Stimulated activated naive CD4-positive, alpha-beta T cell (primary cell): ENCODE measurements at places on chromosomes 7 and 10.

- DNase-seq = no peak
Measured at GRCh38 chr10:65413001-65413400, 1512.8 kb upstream of the LRRTM3 start.

- no peak for DNase-seq
Measured at GRCh38 chr10:33233221-33233620, 101.2 kb downstream of the NRP1 start.

DNA sequence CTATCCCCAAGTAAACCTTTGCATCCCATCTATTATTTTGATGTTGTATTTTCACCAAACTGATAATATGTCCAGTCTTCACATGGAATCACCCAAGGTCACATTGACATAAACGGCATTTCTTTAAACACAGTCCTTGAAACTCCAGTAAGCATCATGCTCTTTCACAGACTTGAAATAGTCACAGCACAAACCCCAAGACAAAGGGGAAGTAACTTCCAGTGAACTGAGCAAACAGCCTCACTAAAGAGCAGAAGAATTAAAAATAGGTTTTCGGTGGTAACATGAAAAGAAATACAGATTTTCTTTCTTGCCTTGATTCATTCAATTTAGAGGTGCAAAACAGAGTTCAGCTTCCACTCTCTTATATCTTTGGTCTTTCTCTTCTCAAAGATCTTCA is 253.7 kb downstream of the SFMBT2 start:
- no peak for DNase-seq

- no peak for DNase-seq
Measured at GRCh38 chr10:98292971-98293370, 25.0 kb upstream of the LOXL4 start.

- DNase-seq = no peak
Measured at GRCh38 chr7:142859829-142860228, 5.0 kb downstream of the EPHB6 start.

- DNase-seq = no peak
Measured at GRCh38 chr10:33802566-33802965, 468.1 kb upstream of the NRP1 start.

DNA sequence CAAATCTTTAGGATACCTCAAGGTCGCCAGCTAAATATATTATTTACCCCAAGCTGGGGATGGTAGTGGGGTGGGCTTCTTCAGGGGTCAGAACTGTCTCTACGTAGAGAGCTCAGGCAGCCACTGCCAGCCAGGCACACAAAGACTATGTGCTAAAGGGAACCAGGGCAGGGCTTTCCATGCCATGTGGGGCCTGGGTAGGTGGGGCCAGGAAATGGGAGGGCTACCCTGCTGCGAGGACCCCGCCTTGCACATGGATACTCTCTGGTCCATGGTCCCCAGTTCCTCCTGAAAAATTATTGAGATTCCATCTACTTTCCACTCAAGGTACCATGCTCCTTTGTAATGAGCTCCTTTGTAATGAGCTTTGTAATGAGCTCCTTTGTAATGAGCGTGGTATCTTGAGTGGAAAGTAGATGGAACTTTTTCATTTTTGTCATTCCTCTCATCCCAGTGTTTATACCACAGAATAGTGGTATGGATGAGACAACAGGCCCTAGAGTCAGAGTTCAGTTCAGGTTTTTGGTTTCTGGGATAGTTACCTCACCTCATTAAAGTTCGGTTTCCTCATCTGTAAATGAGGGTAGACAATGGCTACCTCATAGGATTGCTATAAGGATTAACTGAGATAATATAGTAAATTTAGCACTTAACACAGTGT is 5.8 kb downstream of the SYNPO2L start:
- DNase-seq = no peak

- no peak for DNase-seq
Measured at GRCh38 chr7:5523052-5523711, 99.5 kb upstream of the TNRC18 start.

DNA sequence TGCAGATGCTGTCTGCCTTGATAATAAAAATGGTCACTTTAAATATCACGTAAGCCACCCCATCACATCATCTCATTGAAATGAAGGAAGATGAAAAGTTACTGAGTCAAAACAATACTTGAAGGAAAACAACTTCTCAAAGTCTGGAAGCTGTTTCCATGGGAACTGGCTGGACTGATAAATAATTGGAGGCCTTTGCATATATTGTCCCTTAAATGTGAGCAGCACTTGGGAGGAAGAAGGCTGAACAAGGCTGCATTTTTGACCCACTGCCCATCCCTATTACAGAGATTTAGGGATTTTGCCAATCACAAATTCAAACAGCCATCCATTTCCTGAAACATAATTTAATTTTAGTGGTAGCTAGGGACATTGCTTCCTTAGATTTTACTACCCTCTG is 18.2 kb upstream of the MAGI2 start:
- DNase-seq = no peak

DNA sequence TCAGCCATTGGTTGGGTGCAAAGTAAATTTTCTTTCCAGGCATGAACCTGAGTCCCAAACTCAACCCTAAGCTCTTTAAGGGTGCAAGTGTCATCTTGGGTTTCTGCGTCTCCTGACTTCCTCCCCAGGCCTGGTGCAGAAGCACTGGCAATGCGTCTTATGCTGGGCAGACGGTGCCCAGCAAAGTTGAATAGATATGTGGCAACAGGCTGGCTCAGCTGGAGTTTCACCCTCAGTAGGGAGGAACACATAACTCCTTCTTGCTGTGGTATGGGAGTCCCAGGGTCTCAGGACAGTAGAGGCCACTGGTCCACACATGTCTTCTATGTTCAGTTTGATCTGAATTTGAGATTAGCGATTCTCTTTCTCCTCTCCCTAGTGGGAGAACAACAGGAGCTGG is 181.3 kb downstream of the RPS24 start:
- DNase-seq = no peak

DNA sequence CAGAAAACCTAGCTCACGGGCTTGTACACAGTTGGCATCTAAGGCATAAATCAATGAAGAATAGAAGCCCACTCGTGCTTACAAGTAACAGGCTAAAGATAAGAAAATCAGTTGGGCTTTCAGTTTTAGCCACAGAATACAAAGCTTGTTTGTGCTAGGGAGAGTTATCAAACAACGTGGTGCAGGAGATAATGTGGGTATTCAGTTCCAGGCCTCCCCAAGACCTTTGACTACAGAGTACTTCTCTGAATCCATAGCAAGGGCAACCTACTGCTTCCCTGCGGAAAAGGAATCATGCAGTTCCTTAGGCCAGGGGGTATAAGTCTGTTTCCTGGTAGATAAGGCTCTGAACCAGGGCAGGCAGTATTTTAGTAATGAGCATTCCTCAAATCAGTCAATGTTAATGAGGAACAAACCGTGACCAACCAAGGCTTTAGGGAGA is 219.5 kb upstream of the CSTF2T start:
- no peak for DNase-seq

DNA sequence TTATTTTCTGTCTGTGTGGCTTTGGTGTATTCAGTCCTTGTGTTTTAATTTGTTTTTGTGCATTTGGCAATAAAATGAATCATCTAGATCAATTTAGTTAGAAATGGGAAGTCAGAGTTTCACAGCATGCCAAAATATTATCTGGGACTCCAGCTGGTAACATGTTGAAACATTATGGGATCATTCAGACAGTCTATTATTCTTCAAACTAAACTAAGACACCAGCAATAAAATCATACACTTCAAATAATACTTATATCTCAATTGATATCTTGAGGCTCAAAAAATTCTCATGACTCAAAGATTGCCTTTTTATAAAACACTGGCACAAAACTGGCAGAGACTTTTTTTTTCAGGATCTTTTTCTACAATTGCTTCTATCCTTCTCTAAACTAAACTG is 5.8 kb upstream of the RP9 start:
- no peak for DNase-seq

DNA sequence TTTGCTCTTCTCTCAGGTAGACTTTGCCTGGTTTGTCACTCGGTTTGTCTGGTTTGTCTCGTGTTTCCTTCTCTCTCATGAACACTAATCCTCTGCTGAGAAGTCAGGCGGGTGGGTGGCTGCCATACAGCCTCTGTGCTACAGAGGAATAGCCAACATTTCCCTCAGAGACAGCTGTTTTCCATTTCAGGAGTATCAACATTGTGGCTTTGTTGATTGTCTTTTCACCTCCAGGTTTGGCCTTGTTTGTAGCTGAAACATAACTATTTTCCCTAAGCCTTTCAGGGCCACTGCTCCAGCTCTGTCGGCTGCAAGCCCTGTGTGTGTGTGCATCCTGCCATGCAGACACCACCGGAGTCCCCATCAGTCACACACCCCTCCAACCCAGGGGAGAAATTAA is 122.8 kb downstream of the BAMBI start:
- DNase-seq = no peak

- DNase-seq = no peak
Measured at GRCh38 chr10:58723186-58723585, 210.5 kb downstream of the BICC1 start.

GRCh38 chr7:116327752-116328151 is 117.4 kb downstream of the TES start:
- no peak for DNase-seq

DNA sequence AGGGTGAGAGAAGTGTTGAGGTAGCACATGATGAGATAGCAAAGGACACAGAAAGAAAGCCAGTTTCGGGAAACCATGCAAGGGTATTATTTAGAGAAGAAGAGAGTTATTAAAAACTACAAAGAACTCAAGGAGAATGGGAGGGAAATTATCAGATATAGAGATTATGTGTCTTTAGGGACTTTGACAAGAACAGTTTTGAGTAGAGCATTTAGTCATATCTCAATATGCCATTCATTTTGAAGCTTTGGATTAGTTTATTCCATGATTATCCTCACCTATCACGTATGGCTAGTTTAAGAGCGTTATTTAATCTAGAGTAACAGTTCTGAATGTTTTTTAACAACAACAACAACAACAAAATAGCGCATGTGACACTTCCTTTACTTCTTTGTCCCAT is 409.4 kb downstream of the EXOC4 start:
- no peak for DNase-seq

GRCh38 chr7:133931053-133931452 is 196.1 kb upstream of the LRGUK start:
- DNase-seq = no peak

DNA sequence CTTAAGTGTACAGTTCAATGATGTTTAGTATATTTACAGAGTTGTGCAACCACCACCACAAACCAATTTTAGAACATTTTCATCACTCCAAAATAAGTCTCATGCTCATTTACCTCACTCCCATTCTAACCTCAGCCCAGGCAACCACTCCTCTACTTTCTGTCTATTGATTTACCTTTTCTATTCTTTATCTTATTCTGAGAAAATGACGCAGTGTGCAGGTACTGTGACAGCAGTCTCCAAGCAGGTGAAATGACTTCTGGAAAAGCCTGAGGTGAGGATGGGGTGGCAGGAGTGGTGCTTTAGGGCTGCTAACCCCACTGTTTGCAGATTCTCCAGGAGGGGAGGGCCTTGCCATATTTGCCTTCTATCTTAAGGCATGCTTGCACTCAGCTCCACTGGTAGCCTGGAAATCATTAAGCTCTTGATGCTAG is 39.5 kb downstream of the GARS1 start:
- no peak for DNase-seq

DNA sequence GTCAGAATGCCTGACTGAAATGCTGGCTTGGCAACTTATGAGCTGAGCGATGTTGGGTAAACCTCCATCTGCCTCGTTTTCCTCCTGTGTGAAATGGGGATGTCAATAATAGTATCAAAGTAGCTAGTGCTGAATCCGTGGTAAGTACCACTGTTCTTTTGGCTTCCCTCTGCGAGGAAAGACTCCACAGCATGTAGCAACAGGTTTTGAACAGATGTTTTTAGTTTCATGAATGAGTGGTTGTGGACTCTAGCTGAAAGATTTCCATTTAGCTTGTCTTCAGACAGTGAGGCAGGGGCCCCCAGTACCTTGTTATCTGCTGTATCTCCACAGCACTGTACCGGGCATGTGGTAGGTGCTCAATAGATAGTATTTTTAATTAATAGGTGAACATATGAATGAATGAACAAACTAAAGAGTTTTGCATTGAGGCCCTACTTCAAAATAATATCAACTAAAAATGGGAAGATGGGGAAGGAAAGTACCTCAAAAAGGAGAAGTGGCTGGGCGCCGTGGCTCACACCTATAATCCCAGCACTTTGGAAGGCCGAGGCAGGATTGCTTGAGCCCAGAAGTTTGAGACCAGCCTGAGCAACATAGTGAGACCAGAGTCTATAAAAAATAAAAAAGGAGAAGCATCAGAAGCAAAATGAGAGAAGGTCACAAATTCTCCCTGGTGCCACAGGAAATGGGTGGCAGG is 5.6 kb upstream of the DLG5 start:
- no peak for DNase-seq

DNA sequence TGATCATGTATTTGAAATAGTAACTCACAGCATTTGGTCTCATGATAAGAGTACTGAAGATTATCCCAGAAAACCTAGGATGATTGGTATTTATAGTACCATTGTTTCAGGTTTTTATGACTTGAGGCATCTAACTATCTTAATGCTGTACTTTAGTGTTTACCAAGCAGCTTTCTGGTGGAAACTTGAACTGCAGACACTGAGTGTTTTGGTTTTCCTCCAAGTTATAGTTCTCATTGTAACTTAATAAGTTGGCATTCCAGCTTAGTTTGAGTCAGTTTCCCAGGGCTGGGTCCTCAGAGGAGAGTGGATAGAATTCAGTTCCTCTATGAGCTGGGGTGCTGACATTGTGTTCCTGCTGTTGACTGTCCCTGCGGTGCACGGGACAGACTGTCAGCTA is 50.4 kb downstream of the SEC23IP start:
- DNase-seq = no peak

GRCh38 chr7:22874904-22875303 is 52.3 kb upstream of the TOMM7 start:
- DNase-seq = no peak

DNA sequence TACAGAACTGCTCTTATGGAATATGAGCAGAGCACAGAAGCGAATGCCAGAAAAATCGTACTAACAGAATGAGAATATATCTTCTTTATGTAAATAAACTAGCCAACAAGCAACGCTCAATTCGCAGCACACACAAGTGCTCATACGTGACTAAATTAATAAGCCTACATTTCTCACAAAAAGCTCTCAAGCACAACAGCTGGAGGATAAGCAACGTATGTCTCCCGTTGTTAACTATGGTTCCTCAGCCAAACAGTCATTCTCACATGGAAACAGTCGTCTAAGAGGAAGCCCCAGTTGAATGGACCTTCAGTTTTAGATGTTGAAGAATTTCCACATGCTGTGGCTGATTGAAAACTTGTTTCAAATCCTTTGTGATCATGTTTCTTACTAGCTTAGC is 110.4 kb downstream of the PKD1L1 start:
- no peak for DNase-seq

GRCh38 chr10:111379534-111380187 is 302.8 kb downstream of the ADRA2A start:
- DNase-seq = no peak

DNA sequence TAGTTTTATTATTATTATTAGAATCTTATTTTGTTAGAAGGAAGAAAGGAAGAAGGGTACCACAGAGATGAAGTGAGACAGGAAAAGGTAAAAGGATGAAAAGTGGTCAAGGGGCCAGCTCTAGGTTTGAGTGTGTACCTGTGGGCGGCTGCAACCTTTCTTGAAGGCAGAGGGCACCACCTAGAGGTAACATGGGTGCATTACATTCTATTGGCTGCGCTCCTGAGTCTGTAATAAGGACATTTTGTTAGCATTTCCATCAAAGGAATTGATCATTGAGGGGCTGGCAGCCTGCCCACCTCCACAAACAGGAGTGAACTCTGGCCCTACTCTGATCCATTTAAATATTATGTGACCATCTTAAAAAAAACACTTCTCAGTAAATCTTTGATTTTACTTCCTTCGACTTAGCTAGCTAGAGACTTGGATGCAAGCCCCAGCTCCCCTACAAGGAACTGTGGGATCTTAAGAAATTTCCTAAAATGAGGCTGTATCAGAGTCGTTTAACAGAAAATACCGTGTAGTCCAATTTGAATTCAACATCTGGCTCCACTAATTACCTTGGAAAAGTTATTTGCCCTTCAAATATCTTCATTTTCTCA is 610.4 kb downstream of the IPMK start:
- DNase-seq = no peak
